Activated T-helper 1 cell treated with anti-CD3 and anti-CD28 coated beads, Interleukin-12 subunit alpha, Interleukin-12 subunit beta, Interleukin-2, Interleukin-4 antibody, amounts not matched to agents 30 ng/mL and 10 ng/mL and 1 ng/mL, durations not matched to agents 14 hours and 24 hours and 36 hours (primary cell): ENCODE measurements at places on chromosomes 7 and 10.
A peak's percentile ranks its signal among the peaks of the same experiment; 100 is the strongest.

- no peaks in the 10 kb centered on the region for H3K36me3 ChIP-seq
- peaks cover 13% of the 10 kb centered on the region for H3K27me3 ChIP-seq
- no peak overlapping the region for H3K27ac ChIP-seq
Measured at GRCh38 chr7:108010377-108010776, 7.4 kb upstream of the LAMB1 start.

DNA sequence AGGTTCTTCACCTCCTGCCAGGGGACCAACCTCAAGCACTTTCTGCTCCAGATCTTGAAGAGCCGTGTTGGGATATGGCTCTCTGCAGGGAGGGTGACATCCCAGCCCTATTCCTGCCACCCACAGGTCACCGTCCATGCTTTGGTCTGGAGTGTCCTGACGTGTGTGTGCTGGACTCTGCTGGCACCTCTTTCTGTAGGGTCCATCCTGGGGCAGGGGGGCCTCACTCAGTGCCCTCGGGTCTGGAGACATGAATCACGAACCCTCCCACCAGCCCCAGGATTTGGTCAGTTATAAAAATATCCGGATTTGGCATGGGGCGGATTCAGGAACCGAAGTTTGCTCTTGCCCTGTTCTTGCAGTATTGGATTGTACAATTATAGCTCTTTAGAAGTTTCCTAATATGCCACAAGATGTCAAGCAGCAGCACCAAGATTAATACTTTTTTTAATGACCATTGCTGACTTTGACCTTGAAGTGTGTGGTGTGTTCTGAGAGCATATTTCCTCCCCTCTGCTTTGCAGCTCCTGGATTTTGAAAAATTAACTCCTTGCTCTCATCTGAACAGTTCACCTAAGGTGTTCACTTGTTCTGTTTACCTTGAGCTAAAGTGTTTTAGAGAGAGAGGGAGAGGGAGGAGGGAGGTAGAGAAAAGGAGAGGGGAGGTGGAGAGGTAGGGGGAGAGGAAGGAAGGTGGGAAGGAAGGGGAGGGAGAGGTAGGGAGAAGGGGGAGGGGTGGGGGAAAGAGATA, 95.4 kb upstream of the SHH start:
- no peak overlapping the region for H3K4me3 ChIP-seq
- H3K27ac ChIP-seq = no peak overlapping the region
- H3K36me3 ChIP-seq = no peaks in the 10 kb centered on the region
- H3K4me1 ChIP-seq = no peaks in the 10 kb centered on the region
- no peaks in the 10 kb centered on the region for H3K27me3 ChIP-seq
- DNase-seq = no peak

- no peak overlapping the region for H3K4me3 ChIP-seq
- DNase-seq = no peak
- no peak overlapping the region for H3K27ac ChIP-seq
- H3K36me3 ChIP-seq = no peaks in the 10 kb centered on the region
- H3K27me3 ChIP-seq = peaks cover 5% of the 10 kb centered on the region
Measured at GRCh38 chr10:127356360-127356759, 160.0 kb upstream of the INSYN2A start.

DNA sequence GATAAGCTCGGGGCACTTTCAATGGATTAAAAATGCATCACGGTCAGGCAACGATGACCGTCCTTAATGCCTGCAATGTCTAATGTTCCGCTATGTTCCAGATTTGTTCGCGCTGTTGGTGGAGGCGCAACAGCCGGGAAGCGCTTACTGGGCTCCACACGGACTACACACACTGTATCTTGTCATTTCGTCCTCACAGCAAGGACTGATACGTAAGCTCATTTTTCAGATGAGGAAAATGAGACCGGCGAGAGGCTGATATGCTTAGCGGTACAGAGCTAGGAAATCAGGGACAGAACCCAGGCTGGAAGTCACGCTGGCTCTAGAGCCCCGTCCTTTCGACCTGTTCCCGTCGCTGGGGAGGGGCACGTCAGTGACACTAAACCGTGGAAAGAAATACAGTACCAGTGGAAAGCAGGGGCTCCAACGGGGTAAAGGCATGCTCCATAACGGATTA, 670 bp downstream of the TPK1 start:
- peaks cover 52% of the 10 kb centered on the region for H3K4me1 ChIP-seq
- H3K4me3 ChIP-seq = peak overlapping the region; percentile 97
- peaks cover 17% of the 10 kb centered on the region for H3K36me3 ChIP-seq
- no peaks in the 10 kb centered on the region for H3K27me3 ChIP-seq
- H3K27ac ChIP-seq = peak overlapping the region; percentile 100

DNA sequence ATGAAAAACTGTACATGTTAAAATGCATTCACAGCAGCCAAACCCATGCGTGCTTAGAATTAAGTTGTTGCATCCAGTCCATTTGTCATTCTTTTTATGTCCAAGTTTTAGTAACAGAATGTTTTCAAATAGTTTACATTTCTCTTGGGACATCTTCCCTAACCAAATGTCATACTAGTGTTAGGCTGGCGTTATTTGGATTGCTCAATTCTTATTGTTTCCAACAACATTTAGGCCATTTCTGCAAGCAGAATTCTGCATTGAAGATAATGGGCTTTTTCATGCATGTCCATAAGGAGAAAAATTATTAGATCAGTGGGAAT, 203.0 kb downstream of the HIBADH start:
- no peak overlapping the region for H3K27ac ChIP-seq
- DNase-seq = no peak
- no peaks in the 10 kb centered on the region for H3K36me3 ChIP-seq

DNA sequence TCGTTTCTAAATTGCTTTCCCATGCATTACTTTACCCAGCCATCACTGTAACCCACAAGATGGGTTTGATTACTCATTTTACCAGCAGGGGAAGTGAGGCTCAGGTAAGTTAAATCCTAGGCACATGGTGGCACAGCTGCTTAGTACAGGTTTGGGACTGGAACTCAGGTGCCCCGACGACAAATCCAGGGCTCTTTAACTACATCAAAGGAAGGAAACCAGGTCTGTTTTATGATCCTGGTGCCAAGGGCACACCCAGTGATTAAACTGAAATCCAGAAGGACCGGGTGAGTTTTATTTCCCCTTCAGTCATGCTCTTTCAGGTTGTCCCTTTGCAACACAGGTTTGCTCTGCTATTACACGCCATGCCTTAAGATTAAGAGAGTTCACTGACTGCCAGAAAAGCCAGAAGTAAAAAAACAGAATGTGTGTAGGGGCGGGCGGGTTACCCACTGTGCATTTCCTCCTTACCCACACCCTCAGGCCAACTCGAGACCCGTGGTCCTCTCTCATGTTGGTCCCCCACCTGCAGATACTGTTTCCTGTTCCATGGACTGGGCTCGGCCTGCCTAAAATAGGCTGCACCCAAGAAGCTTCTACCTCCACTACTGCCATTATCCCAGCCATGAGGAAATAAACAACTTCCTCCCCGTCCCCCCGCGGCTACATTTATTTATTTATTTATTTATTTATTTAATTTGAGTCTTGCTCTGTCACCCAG, 55.1 kb upstream of the KDM7A start:
- H3K4me1 ChIP-seq = peaks cover 40% of the 10 kb centered on the region
- H3K27me3 ChIP-seq = no peaks in the 10 kb centered on the region
